Spinal cord (tissue), 10 donors: ENCODE measurements at places on chromosomes 2 and 18.

DNA sequence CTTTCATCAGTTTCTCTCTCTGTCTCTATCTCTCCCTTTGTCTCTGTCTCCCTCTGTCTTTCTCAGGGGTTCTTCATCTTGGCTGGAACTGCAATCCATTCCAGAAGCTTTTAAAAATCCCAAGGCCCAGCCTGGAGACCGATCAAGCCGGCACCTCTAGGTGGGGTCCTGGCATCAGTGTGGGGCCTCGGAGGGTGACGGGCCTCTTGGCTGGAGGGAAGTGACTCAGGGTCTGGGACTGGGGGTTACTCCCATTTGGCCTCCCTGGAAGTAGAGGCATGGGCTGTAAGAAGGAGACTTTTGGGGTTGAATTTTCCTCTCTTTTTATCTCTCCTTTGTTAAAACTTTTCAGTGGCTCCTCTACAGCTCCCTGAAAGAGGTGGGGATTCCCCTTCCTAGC, 52.8 kb upstream of the OTOF start:
- DNase-seq: no peak

GRCh38 chr2:50408936-50409335, 623.0 kb downstream of the NRXN1 start:
- DNase-seq: no peak

DNA sequence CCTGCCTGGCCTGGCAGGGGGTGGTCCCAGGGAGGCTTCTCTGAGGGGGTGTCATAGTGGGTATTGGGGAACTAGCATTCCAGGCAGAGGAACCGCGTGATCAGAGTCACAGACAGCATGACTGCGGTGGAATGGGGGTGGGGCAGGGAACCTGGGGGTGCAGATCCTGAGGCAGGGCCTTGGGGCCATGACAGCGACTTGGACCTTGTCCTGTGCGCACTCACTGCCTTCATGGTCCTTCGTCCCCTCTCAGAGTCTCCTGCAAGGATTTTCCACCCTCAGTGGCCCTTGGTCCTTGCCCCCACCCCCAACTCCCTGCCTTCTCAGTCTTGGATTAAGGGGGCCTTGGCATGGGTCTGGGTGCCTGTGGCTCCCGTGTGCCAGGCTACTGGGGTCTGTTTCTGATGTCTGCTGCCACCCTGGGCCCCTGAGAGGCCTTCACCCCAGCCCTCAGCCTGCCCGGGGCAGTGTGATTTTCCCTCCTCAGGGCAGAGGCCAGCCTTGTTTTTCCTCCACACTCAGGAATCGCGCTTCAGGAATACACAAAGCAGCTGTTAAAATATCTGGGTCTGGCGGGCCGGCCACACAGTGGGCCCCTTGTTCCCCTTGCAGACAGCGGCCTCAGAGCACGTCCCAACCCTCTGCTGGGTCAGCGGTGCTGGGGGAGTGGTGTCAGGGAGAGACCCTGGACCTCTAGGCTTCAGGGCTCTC, 51.6 kb downstream of the GLI2 start:
- DNase-seq: peak; percentile 60

DNA sequence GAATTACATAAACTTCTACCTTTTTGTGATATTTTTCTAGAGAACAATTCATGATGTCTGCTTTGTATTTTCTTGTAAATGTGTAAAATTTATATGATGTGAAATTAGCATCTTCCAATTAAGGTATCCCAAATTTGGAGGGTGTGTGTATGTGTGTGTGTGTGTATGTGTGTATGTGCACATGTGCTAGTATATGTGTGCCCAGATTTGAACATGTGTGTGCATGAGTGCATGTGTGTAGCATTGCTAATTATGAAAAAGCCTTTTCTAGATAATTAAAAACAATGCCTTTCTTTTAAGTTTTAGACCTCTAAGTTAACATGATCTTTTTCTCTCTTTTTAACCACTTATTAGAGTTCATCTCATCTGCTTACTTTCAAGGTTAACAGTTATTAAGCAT, 208.0 kb upstream of the SPOPL start:
- no peak for DNase-seq

DNA sequence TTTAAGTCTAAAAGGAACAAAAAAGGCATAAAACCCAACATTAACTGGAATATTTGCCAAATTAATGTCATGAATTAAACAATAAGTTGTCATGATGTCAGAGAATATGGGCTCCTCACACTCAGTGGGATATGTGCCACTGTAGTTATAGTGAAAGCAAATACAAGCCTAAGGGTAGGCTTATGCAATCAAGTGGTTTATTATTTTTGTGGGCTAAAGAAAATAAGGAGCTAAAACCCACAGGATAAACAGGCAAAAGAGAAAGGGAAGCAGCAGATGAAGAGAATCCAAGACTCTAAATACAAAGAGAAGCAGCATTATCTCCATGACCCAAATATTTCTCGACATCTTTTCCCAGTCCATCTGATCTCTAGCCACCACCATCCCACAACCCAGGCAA, 17.5 kb downstream of the YWHAQ start:
- DNase-seq: no peak

DNA sequence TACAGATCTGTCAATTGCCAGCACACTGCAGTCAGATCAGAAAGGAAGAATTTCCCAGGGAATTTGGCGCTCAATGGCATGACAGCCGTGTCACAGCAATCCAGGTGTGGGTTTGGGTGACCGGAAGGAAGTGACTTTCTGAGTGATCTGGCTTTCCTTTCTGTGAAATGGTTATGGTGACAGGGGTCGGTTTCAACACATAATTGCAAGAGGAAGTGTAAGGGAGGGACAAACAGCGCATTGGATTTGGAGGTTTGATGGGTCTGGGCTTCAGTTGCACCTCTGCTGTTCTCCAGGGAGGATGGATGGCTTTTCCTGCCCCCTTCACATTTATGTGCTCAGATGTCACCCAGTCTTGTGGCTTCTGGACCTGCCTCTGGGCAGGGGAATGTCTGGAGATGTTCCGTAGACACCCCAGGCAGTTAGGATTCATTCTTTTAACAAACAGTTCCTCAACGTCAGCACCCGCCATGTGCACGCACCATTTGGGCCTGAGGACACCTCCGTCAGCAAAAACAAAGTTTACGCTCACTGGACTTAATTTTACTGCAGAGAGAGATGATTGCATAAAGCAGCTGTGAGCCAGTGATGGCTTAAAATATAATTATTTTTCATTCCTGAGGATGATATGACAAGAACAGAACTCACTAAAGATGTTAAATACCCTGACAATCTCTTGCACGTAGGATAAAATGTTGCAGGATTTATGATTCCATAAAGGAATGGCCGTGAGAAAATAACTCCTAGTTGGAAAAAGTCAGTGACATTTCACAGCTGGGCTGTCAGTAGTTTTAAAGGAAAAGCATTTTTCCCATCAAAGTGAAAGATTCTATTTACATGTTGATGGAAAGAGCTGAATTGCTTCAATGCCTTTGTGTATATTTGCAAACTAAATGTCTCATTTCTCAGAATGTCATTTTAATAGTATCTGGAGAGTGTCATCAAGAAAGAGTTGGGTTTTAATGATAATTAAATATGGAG, 36.9 kb downstream of the MBP start:
- DNase-seq: peak; percentile 85

DNA sequence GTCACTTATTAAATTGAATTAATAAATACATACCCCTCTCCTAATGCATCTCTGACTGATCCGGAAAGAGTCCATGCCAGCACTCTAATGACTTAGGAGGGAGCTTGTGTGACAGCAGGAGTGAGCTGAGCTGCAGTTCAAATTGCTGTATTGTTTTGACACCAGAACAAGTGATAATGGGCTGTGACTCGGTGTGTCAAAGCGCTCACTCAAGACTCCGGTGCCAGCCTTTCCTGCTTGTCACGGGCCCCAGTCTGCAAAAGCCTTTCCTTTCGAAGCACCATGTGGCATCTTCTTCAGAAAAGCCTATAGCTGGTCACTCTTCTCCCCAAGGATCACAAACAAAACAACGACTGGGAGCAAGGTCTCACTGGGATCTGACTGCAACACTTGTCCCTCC, 43.3 kb downstream of the SATB2 start:
- DNase-seq: no peak

DNA sequence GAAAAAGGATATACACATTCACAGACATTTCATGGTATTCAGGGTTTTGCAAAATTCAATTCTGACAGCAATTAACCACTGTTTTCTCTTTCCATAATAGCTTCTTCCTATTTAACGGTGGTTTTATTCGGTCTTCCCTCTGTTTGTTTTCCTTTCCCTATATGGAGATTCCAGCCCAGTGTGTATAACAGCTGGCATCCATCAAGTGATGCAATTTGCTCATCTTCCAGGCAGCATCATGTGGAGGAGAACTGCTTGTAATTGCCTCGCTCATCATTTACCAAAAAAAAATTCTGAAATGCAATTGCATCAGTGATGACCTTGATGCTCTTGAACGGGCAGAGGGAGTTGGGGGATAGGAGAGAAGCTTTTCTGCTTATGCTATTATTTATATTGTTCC, 165.9 kb upstream of the PGAP1 start:
- DNase-seq: no peak

DNA sequence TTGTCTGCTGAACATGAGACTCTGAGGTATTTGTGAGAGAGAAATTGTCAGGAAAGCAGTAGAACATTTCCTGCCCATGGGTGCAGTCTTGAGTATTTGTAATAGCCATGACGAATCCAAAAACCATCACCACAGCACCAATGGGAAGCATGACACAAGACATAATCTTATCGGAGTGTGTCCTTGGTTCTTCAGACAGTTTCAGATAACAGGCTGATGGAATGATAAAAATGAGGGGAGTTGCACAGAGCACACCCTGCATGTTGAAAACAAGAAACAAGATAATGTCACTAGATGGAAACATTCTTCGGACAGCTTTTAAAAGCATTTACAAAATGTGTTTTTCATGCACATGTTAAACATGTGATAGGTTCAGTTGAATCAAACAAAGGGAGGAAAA, 56.9 kb downstream of the SLC38A11 start:
- DNase-seq: peak; percentile 10

- no peak for DNase-seq
Observed at GRCh38 chr2:85653996-85654395, 14.0 kb downstream of the SFTPB start.

DNA sequence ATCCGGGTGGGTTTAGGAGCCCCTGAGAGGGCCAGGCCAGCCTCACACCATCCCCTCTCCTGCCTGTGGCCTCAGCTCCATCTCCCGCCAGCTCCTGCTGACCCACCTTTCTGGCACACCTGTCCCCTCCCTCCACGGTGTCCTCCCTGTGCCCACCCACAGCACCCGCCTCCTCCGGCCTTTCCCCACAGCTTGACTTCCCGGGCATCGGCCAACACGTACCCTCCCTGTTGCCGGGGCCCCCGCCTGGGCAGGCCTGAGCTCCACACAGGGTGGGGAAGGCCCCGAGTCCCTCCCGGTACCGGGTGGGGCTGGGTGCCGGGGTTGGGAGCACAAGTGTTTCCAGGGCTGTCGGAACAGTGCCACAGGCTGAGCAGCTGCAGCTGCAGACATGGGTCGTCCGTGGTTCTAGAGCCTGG, 6.5 kb downstream of the GPC1 start:
- DNase-seq: no peak

GRCh38 chr2:223418131-223418530, 184.0 kb downstream of the SCG2 start:
- DNase-seq: no peak

DNA sequence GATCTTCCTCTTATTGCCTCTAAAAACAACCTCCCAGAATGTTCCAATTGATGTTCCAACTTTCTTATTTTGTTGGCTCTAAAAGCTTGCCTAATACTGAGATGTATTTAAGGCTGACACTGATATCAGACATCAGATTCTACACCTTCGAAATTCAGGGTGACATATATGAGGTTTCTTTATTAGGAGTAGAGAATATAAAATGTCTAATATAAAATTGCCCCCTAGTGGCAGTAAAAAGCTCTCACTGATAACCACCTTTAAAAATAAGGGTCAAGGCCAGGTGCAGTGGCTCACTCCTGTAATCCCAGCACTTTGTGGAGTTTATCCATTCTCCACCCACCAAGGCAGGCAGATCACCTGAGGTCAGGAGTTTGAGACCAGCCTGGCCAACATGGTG, 789.7 kb upstream of the SLC39A10 start:
- no peak for DNase-seq

GRCh38 chr2:178908810-178909209, 101.6 kb upstream of the TTN start:
- no peak for DNase-seq

DNA sequence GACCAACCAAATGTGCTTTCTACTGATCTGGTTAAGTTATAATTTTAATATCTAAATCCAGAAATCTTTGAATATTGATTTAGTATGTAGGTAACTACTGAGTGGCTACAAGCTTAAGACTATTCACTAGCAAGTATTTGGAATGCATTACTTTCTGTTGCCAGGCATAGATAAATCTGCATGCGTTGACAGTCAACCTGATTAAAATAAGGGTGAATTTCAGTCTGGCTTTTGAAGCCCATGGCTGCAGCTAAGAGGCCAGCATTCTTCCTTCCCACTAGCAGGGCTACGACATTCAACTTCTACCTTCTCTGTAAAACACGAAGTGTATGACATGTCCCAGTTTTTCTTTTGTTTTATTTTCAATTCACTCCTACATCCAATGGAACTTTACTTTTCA, 340.6 kb downstream of the EPHA4 start:
- no peak for DNase-seq

GRCh38 chr2:3122525-3122924, 255.1 kb downstream of the EIPR1 start:
- no peak for DNase-seq

DNA sequence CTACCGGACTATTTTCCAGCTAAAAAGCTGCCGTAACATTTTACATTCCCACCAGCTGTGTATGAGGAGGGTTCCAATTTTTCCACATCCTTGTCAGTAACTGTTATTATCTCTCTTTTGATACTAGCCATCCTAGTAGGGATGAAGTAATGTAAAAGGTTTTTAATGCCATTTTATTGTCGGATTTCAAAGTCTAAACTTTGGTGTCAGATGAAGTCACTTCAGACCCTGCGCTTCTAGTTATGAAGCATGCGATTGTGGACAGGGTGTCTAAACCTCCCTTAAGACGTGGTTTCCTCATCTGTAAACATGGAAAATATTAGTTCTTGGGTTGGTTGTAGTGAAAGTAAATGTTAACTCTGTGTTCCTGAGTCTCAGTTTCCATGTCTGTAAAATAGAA, 4.7 kb downstream of the DGKD start:
- DNase-seq: no peak

DNA sequence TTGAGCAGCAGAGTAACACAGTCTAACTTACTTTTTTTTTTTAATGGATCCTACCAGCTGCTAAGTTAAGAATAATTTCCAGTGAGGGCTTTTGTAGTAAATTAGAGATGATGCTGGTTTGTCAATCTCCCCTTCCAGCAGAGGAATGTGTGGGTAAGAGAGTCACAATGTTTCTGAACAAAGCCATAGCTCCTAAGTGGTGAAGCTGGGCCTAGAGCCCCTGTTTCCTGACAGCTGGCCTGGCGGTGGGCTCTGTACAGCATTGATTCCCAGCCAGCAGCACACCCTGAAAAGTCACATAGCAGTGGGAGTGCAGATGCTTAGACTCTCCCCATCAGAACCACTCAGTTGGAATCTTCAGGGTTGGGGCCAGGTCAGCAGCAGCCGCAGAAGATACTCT, 24.4 kb downstream of the CAPG start:
- DNase-seq: no peak

GRCh38 chr2:98601532-98602132, 6.7 kb downstream of the COA5 start:
- no peak for DNase-seq

GRCh38 chr18:50313873-50314460, 26.5 kb upstream of the CXXC1 start:
- no peak for DNase-seq
